ENCODE measurements at places on chromosomes 2 and 18.

GRCh38 chr2:8018956-8019355 is 662.9 kb upstream of the ID2 start:
- no peak for DNase-seq

GRCh38 chr2:46814160-46814961 is 101.2 kb downstream of the MCFD2 start:
- no peak for DNase-seq

DNA sequence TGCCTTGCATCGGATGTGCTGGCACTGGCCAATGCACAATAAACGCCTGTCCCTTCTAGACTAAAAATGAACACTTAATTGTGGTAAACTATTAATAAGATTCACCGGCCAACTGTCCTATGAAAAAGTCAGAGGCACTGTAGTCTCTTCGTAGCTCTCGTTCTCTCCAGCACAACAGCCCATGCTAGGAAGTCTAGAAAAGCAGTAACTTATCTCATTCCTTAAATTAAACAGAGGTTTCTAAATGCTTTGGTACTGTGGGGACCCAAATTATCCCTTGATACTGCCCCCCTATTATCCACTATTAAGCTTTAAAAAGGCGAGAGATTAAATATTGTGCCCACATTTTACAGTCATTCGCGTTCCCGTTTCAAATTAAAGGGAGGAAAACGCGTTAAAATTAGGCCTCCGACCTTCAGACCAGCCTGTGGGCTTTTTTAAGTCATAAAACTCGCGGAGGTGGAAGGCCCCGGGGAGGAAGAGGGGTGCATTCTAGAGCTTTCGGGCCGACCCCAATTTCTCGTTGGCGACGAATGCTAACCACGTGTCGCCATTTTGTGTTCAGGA is 1.5 kb upstream of the PCBP1 start:
- DNase-seq = no peak

- no peak for DNase-seq
Observed at GRCh38 chr2:191790737-191791136, 56.2 kb downstream of the CAVIN2 start.

- no peak for DNase-seq
Observed at GRCh38 chr2:95043300-95044093, 18.0 kb downstream of the MAL start.

GRCh38 chr18:10860382-10860781 is 289.0 kb downstream of the PIEZO2 start:
- DNase-seq = no peak

GRCh38 chr2:77149565-77149964 is 372.6 kb downstream of the LRRTM4 start:
- no peak for DNase-seq

- no peak for DNase-seq
Observed at GRCh38 chr2:69769272-69769671, 27.3 kb downstream of the ANXA4 start.

DNA sequence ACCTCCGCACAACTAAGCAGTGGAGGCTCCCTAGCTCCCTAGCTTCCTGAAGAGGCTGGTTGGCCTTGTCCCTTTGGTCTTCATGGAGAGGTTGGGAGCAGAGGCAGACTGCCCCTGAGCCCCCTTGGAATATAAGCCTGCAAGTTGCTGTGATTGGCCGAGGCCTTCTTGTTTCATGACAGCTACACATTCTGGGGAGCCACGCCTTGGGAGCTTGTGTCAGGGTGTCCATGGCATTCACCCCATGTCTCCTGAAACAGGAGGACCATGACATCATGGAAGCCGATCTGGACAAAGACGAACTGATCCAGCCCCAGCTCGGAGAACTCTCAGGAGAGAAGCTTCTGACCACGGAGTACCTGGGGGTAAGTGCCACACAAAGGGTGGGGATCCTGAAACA is 64.0 kb upstream of the B3GNT7 start:
- DNase-seq = no peak

DNA sequence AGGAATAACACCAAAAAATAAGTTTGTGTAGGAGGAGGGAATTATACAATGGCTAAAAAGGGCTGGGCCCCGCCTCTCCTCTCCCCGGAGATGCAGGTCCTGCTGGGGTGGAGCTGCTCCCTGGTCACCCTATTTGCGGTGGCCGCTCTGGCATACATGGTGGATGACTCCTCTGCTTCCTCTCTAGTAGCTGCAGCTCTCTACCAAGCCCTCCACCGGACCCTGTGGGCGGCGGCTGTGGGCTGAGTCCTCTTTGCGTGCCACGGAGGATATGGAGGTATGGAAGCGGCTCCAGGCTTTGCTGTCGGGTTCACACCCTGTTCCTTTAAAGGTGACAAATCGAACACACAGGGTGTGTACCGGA is 77.1 kb upstream of the SEC11C start:
- DNase-seq = no peak

DNA sequence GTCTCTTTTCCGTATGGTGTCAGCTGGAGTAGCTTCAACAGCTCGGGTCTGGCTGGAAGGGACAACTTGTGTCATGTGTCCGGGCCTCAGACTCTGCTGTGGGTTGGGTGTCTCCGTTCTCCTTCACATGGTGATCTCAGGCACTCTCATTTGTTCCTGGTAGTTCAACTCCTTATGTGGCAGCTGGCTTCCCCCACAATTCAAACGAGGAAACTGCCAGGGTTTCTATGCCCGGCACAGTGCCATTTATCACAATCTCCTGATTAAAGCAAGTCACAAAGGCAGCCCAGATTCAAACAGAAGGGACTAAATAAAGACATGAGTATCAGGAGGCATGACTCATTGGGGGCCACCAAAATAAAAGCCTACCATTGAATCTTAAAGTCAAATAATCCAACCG is 22.7 kb downstream of the MRO start:
- no peak for DNase-seq

GRCh38 chr2:105376789-105377240 is 22.0 kb downstream of the FHL2 start:
- no peak for DNase-seq

- no peak for DNase-seq
Observed at GRCh38 chr2:96247009-96247408, 18.8 kb downstream of the TMEM127 start.

DNA sequence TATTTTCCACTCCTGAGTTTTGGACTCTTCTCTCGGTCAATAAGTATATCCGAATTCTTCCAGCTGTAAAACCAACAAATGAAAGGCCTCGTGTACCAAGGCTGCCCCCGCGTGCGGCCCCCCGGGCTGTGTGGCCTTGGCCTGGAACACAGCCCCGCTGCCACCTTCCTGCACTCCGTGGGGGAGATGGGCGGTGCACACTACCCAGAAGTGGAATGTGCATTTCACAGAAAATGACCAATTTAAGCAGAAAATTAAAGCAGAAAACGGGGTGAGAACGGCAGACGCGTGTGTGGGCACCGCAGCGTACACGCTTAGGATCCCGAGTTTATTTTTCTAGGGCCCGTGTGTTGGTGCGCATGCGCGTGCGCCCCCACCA is 34.4 kb upstream of the ZNF516 start:
- no peak for DNase-seq

DNA sequence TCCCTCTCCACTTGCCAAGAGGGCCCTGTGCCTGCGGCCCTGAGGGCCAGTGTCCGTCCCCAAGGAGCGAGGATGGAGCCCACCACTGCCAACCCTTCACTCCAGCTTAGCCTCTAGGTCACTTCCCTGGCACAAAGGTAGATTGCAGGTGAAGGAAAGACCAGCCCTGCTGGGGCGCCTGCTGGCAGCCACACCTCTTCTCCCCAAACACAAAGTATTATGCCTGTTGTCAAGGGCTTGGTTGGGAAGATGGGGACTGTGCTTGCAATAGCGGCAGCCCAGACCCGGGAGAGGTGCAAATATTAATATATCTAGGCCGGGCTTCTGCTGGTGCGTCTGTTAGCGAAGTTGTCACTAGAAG is 7.7 kb downstream of the KCNF1 start:
- DNase-seq = no peak
